ENCODE measurements at places on chromosomes 3 and 15. TPM values are rescaled to one million over a fixed set of nuclear protein-coding genes. Genes with fewer than 3 reads are reported as not detected.

PTX3 gene
- 0.18 TPM for total RNA-seq

GRCh38 chr3:67685499-67685898 is 31.1 kb upstream of the SUCLG2 start:
- no peak overlapping the region for H3K4me3 ChIP-seq
- H3K27ac ChIP-seq = peak overlapping the region; percentile 38
- no peak for DNase-seq
- H3K4me1 ChIP-seq = peaks cover 10% of the 10 kb centered on the region
- no peaks in the 10 kb centered on the region for H3K36me3 ChIP-seq

SERINC4 gene
- total RNA-seq = 0.26 TPM

- peaks cover 11% of the 10 kb centered on the region for H3K4me1 ChIP-seq
- peaks cover 4% of the 10 kb centered on the region for H3K36me3 ChIP-seq
- peak overlapping the region; percentile 15 for H3K27ac ChIP-seq
- H3K4me3 ChIP-seq = no peak overlapping the region
Observed at GRCh38 chr3:98519351-98519750, 3.4 kb downstream of the CLDND1 start.

UTS2B gene
- not detected for total RNA-seq

DNA sequence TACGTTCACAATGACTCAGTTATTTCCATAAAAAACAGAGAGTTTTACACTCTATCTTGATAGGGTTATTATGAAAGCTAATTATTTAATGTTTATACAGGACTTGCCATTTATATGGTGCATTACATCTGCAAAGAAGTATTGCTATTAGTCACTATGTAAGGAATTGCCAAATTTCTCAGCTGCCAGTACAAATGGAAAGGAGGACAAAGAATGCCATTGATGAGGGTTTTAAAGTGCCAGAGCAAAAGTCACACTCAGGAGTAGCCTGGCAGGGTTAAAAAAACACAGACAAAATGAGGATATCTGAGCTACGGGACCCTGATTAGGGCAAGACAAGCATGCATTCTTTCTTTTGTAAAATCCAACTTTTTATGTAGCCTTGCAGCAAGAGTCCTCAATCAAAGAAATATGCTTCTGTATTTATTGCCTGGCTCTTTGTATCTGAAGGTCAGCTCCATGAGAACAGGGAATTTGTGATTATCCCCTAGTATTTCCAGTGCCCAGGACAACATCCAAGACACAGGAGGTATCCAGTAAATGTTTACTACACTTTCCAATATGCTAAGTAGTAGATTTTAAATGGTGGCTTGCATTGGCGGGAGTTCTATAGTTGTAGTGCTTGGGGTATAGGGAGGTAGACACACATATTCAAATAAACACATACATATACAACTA is 1013.6 kb downstream of the ROBO1 start:
- no peak overlapping the region for H3K27ac ChIP-seq
- H3K36me3 ChIP-seq = no peaks in the 10 kb centered on the region
- no peak for DNase-seq
- H3K27me3 ChIP-seq = no peaks in the 10 kb centered on the region

- peaks cover 38% of the 10 kb centered on the region for H3K27me3 ChIP-seq
- peak overlapping the region; percentile 69 for H3K27ac ChIP-seq
- peaks cover 15% of the 10 kb centered on the region for H3K4me1 ChIP-seq
Observed at GRCh38 chr3:27713078-27713423, 9.1 kb downstream of the EOMES start.

DNA sequence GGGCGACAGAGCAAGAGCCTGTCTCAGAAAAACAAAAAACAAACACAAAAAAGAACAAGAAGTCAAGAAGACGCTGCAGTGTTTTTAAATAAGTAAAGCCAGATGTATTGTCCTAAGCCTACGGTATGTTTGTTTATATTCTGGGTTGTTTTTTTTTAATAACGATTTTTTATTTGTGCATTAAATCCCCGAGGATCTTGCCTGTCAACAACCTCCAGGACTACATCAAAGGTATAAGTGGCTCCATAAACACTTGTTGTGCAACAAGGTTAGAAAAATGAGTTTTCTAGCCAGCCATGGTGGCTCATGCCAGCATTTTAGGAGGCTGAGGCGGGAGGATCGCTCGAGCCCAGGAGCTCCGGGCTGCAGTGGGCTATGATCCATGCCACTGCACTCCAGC is 26.1 kb downstream of the ITGB5 start:
- H3K27me3 ChIP-seq = peaks cover 4% of the 10 kb centered on the region
- no peak overlapping the region for H3K4me3 ChIP-seq
- no peak overlapping the region for H3K27ac ChIP-seq
- no peaks in the 10 kb centered on the region for H3K36me3 ChIP-seq
- no peak for DNase-seq
